ENCODE measurements at places on chromosomes 1 and 21.
A peak's percentile ranks its signal among the peaks of the same experiment; 100 is the strongest.

- DNase-seq: no peak
Measured at GRCh38 chr21:40723966-40724365, 123.0 kb downstream of the DSCAM start.

GRCh38 chr1:218659911-218660677, 315.0 kb downstream of the TGFB2 start:
- DNase-seq: no peak

GRCh38 chr1:207938016-207938415, 27.1 kb upstream of the CD34 start:
- no peak for DNase-seq

GRCh38 chr1:211705467-211706091, 30.2 kb upstream of the NEK2 start:
- DNase-seq: no peak

GRCh38 chr1:109704173-109704572, 7.9 kb upstream of the GSTM5 start:
- DNase-seq: no peak

DNA sequence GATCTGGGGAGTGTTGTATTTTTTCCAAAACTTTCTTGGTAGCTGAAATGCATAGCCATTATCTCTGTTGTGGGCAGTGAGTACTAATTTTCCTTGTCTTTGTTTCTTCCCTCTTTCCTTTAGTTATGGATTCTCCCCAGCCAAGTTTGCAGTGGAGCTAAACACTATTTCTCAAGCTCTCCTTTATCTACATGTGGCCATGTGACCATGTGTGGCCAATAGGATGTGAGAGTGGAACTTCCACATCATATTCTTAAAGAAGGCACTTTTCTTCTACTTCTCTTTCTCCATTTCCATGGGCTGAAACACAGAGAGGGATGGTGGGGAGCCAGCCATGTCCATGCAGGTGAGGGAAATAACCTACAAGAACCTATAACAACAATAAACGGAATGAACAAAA, 230.8 kb downstream of the CTH start:
- no peak for DNase-seq

- no peak for DNase-seq
Measured at GRCh38 chr1:93614541-93614940, 67.1 kb downstream of the BCAR3 start.

- DNase-seq: no peak
Measured at GRCh38 chr1:74399249-74399648, 113.2 kb downstream of the LRRC53 start.

- no peak for DNase-seq
Measured at GRCh38 chr1:234001817-234002216, 97.3 kb downstream of the SLC35F3 start.

DNA sequence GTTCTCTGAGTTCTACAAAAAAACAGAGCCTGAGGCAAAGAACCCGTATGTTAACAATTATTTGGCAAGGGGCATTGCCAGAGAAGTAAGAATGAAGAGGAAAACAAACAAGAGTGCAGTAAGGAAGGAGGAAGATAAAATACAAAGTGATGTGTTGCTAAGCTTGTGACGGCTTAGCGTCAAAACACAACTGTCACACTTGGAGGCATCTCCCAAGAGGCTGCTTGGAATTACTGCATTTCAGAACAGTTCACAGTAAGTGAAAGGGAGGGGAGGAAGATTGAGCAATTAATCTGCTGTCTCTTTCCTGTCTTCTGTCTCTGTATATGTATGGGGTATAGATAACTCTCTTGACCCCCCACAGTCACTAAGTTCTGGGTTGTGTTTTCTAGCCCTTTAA, 1017.0 kb upstream of the TMPRSS15 start:
- DNase-seq: no peak

- DNase-seq: no peak
Measured at GRCh38 chr1:38088791-38089190, 42.2 kb upstream of the POU3F1 start.

- DNase-seq: no peak
Measured at GRCh38 chr1:30745156-30745833, 12.3 kb downstream of the LAPTM5 start.

GRCh38 chr1:201754353-201754752, 74.6 kb upstream of the IPO9 start:
- no peak for DNase-seq

DNA sequence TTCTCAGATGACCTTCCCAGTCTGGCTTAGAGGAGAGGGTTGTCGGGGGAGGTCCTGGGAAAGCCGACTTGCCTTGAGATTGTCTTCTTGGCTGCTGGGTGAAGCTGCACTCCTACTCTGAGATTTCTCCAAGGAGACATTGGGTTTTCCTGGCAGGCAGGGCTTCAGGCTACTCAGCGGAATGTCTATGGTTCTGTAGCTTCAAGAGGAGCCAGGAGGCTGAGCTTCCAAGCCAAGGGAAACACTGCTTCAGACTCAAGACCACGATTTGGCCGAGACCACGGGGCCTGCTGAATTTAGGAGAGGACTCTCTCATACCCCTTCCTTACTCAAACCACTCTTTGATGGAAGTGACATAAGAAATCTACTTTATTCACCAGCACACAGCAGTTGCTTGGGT, 67.8 kb downstream of the NTMT2 start:
- no peak for DNase-seq

DNA sequence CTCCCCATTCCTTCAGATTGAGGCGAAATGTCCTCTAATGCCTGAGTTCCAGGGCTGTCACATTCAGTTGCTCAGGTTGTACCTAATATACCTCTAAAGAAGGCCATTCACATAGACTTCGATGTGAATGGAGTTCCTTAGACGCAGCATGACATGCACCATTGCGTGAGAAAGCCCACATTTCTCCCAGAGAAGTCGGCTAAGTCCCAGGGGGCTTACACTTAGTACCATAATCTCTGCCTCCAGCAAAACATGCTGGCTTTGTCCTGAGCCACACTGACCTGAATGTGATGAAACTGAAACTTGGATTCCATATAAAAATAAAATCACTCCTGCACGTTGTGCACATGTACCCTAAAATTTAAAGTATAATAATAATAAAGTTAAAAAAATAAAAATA, 23.2 kb upstream of the SLC2A1 start:
- DNase-seq: no peak

- DNase-seq: no peak
Measured at GRCh38 chr1:31835415-31835814, 19.6 kb upstream of the SPOCD1 start.

DNA sequence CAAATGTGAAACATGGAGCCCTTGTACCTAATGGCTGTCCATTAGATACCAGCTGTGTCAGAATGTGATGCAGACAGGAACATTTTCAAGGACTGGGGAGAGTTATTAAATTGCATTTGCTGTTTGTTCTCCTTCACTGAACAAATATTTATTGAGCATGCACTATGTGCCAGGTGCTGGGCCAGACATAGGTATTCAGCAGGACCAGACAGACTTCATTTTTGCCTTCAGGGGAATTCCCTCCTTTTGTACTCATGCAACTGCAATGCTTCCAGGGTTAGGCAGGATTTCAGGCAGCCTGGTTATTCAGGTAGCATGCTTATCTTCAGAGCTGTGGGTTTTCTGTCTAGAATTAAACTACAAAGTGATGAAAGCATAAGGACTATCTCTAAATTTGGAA, 64.2 kb upstream of the SMYD2 start:
- no peak for DNase-seq

- no peak for DNase-seq
Measured at GRCh38 chr1:14976256-14976655, 177.3 kb upstream of the TMEM51 start.

- DNase-seq: no peak
Measured at GRCh38 chr21:25986928-25987327, 183.6 kb downstream of the APP start.

- DNase-seq: peak; percentile 77
Measured at GRCh38 chr1:2199042-2199810, 4.7 kb upstream of the FAAP20 start.

GRCh38 chr1:48186306-48186839, 36.1 kb upstream of the SLC5A9 start:
- no peak for DNase-seq

GRCh38 chr1:30696831-30697230, 26.6 kb downstream of the MATN1 start:
- no peak for DNase-seq

- DNase-seq: no peak
Measured at GRCh38 chr21:19603011-19603593, 1199.5 kb upstream of the TMPRSS15 start.

- DNase-seq: no peak
Measured at GRCh38 chr1:44485229-44485933, 80.3 kb downstream of the RNF220 start.

GRCh38 chr1:43312212-43312623, 11.4 kb downstream of the TIE1 start:
- DNase-seq: no peak

DNA sequence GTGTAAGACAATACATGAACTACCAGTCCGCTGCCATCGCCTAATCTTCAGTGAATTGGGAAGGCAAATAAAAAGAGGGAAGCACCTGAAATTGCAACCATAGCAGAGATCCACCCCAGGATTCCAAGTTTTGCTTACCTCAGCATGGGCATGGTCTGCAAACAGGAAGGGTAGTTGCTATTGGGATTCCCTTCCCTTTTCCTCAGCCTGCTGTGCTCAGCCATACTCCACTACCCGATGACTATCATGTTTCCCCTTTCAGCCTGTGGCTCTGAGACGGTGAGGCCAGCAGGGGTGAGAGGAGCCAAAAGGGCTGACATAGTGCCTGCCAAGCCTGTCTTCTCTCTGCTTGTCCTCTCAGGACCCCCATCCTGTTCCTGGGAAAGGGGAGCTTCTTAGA, 64.2 kb downstream of the GPR137B start:
- DNase-seq: no peak

- DNase-seq: no peak
Measured at GRCh38 chr1:95370691-95371562, 136.9 kb downstream of the RWDD3 start.

DNA sequence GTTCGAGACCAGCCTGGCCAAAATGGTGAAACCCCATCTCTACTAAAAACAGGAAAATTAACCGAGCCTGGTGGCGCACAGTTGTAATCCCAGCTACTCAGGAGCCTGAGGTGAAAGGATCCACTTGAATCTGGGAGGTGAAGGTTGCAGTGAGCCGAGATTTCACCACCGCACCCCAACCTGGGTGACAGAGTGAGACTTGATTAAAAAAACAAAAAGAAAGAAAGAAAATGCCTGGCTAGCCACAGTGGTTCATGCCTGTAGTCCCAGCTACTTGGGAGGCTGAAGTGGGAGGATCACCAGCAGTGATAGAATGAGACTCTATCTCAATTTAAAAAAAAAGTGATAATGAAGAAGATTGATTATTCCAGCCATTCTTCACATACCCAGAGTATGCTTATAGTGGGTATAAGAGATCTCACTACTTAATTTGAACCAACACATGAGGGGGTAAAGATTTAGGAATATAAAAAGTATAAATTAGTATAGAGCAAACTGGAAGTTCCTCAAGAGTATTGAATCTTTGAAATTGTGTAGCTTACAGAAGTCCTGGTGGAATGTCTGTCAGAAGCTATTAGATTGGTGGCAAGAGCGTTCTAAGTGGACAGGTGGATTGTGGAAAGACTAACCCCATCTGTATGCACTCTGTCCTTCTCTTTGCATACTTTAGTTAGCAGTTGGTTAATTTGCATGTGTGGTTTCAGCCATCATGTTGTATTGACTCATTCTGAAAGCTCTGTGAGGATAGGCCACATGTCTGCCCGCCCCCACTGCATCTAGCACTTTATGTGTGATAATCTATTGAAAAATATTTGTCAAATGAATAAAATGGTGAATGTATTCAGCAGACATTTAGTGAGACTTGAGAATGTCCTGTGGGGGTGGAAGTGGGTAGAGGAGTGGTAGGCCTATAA, 25.0 kb downstream of the RLF start:
- no peak for DNase-seq

GRCh38 chr1:9633493-9633892, 18.0 kb upstream of the PIK3CD start:
- no peak for DNase-seq

GRCh38 chr1:65090406-65090805, 57.6 kb upstream of the AK4 start:
- DNase-seq: no peak

- DNase-seq: peak; percentile 66
Measured at GRCh38 chr1:86499987-86500593, 31.4 kb downstream of the CLCA1 start.

- no peak for DNase-seq
Measured at GRCh38 chr21:46562472-46562871, 42.4 kb downstream of the S100B start.

DNA sequence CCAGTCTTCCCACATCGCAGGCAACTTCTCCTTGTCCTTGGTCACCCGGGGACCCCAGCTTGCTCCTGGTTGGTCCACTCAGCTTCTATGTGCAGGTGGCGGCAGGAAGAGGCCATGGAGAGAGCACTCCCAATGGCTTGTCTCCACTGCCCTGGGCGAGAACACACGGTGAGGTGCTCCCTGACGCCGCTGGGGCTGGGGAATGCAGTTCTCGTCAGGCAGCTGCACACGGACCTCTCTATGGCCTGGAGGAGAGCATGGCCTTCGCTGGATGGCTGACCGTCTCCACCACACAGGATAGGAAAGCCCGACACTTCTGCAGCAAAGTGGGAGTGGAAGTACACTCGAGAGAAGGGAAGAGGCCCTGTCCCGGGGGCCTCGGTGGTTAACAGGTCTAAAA, 11.8 kb downstream of the C1orf174 start:
- no peak for DNase-seq

- no peak for DNase-seq
Measured at GRCh38 chr1:184359909-184360308, 26.9 kb upstream of the C1orf21 start.

DNA sequence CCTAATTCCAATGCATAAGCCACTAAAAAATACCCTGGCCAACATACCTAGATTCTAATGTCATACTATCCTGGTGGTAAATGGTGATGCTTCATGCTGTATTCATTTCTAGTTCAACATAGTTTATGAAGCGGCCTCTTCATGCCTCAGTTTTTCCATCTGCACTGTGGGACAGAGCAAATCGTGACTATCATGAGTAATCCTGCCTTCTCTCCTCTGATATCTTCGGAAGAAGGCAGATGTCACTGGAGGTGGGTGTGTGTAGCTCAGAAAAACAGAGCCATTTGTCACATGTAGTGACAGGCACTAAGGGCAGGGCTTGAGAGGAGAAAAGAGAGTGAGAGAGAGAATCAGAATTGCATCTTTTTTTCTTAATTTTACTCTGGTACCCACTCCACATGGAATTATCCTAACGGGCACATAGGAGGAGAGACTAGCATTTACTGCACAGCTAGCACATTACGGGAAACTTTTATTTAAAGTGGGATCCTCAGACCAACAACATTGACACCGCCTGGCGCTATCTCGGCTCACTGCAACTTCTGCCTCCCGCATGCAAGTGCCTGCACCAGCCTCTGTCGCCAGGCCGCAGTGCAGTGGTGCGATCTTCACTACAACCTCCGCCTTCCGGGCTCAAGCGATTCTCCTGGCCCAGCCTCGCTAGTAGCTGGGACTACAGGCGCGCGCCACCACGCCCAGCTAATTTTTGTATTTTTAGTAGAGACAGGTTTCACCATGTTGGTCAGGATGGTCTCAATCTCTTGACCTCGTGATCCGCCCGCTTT, 78.4 kb upstream of the KCNA3 start:
- no peak for DNase-seq

- DNase-seq: no peak
Measured at GRCh38 chr1:168328731-168329364, 48.2 kb downstream of the TBX19 start.

GRCh38 chr21:41459884-41460534, 34.0 kb downstream of the MX1 start:
- no peak for DNase-seq

Data from CD8-positive, alpha-beta memory T cell (primary cell).